ENCODE measurements at places on chromosomes 7 and 10. TPM values are rescaled to one million over a fixed set of nuclear protein-coding genes. Genes with fewer than 3 reads are reported as not detected.

The NPTX2 gene
- under 0.01 TPM for total RNA-seq

The ZNF488 gene
- total RNA-seq = under 0.01 TPM

GRCh38 chr10:124918906-124919305 lies 23.0 kb upstream of the ZRANB1 start:
- peak; percentile 25 for DNase-seq

DNA sequence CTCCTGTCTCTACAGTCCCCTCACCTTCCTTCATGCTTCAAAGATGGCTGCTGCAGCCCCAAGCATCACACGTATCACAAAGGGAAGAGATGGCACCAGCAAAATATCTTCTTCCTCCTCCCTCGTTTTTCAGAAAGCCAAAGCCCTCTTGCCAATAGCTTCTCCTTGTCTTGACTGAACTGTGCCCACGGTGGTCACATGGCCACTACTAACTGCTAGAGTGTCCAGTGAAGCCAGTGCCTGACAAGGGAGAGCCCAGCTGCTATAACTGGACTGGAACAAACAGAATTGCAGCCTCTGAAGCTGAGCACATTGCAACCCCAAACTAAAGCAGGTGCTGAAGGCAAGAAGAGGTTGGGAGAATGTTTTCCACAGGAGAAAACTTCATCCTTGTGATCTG lies 120.8 kb upstream of the RET start:
- DNase-seq = no peak

GRCh38 chr7:139576179-139576973 lies 52.9 kb downstream of the CLEC2L start:
- DNase-seq = no peak

The SPDYE18 gene
- not detected for total RNA-seq

DNA sequence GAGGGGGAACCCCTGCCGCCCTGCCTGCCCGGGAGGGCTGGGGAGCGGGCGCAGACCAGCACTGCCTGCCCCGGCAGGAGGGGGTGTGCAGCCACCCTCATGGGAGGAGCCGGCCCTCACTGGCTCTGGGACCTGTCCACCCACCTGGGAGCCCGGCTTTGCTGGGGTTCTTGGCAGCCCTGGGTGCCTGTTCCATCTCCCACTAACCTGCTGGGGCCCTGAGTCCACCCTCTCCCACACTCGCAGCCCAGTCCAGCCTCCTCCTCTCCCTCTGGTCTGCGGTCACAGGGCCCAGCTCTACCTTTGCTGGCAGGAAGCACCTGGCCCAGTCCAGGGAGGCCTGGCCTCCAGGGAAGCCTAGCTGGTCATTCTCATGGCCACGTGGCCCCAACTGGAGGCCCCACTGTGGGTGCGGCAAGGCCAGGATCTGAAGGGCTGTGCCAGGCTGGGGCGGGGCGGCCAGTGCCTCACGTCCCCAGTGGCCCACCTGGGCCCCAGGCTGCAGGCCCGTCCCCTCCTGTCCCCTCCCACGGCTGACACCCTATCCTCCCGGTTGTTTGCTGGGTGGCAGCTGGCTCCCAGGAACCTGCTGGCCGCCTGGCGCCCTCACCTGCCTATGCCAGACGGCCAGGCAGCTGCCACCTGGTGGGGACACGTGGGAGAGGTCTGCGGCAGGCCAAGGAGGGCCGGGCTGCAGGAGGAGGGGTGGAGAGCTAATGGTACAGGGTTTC lies at the start of gene TMEM184A:
Gene TMEM184A (minus strand): TSS at position 393 of the 731 bp plus-strand sequence. CDS start 721 bp downstream, outside the sequence.
- DNase-seq = no peak

The OR2A7 gene
- not detected for total RNA-seq

- peak; percentile 9 for DNase-seq
These were observed 341.7 kb upstream of the SEMA3D start for GRCh38 chr7:85528581-85528980.

GRCh38 chr7:1466524-1467271 lies 7.4 kb upstream of the MICALL2 start:
- peak; percentile 41 for DNase-seq

The CCSER2 gene
- 27.8 TPM for total RNA-seq

DNA sequence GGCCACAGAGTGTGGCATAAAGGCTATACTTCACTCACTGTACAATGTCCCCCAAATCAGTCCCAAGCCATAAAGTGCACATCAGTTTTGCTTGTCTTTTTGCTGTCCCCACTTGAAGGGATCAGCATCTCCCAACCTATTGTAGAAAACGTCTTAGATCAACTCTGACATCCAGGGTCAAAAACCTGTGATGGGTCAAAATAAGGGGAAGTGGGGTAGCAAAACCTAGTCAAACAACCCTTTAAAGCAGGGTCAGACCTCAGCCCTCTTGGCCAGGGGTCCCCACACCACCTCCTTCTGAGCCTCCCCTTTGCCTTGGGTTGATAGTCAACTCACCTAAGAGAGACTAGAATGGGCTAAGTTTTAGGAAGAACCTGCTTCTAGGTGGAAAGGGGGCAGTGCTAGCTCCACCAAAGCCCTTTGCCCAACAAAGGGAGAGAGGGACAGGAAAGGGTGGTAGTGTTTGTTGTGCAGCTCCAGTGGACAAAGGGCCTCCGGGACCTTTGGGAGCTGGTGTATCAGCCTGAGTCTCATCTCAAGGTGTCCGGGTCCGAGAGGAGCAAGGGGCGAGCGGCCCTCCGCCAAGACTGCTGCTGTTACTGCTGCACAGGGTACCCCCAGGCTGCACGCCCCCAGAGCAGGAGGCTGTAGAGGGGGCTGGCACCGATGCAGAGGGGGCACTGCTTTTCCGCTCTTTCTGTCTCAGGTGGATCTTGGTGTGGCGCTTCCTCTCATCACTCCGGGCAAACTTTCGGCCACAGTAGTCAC lies 3.3 kb downstream of the EGR2 start:
- no peak for DNase-seq

DNA sequence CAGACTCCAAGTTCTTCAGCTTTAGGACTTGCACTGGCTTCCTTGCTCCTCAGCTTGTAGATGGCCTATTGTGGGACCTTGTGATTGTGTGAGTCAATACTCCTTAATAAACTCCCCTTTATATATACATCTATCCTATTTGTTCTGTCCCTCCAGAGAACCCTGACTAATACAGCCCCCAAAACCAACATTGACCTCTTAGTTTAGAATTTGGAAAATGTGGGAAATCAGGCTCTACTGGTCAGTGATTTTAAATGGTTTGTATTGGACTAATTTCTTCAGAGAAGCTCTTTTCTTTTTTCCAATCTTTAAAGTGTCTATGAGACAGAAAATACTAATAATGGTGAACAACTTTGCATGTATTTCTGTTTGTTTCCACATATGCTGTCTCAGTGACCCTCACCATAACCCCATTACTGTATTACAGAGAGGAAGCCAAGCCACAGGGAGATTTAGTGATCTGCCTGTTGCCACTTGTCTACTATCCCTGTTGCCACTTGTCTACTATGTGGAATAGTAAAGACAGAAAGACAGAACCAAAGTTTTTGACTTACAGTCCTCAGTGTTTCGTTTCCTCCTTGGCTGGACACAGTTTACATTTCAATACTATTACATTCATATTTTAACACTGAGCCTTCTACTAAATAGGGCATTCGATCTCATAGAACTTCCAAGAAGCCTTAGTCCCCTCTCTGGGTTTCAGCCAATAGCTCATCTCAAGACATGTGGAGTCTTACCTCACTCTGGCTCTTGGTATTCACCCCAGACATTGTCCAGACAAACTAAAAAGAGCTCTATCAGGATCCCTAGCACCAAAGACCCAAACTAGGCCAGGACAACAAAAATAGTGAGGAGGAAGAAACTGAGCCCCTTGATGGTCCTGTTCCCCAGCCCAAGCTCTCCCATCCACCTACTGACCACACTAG lies 121.0 kb downstream of the AKR1D1 start:
- DNase-seq = no peak

- no peak for DNase-seq
These were observed 90.3 kb downstream of the FAM204A start for GRCh38 chr10:118251791-118252190.

DNA sequence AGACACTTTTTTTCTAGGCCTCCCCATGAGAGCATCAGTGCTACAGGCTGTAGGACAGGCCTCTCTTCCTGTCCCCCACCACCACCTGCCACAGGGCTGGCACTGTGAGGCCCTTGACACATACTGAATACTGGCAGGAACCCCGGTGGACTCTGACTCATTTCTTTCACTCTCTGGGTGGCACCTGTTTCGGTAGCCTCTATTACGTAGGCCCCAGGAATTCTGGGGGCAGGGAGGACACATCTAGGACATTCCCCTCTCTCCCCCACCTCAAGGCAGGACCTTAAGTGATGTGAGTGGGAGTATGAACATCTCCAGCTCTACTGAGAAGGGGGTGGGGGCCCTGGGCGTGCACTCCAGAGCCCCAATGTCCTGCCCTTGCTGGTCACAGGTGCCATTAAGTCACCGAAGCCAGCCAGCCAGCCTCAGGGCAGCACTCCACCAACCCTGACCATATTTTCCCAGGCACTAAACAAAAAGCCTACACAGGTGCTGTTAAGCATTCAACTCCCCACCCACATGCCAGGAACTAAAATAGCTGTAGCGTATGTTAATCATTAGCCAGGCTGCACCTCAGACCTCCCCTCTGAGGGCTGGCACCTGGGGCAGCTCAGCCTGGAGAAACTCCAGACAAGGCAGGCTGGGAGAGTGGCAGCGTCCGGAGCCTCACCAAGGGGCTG lies 8.9 kb downstream of the ANXA11 start:
- DNase-seq = peak; percentile 61

Data from IMR-90 (cell line).